NCI-H1930 (cell line): ENCODE measurements at places on chromosomes 2 and 18.

GRCh38 chr2:159185401-159186130 lies 100.9 kb downstream of the WDSUB1 start:
- DNase-seq = peak; percentile 5

GRCh38 chr2:169583518-169583917 lies 633 bp upstream of the PPIG start:
- no peak for DNase-seq

- DNase-seq = no peak
These were observed 51.8 kb downstream of the LDLRAD4 start for GRCh38 chr18:13270279-13270855.

- no peak for DNase-seq
These were observed 90.3 kb downstream of the SPATS2L start for GRCh38 chr2:200396781-200397242.

DNA sequence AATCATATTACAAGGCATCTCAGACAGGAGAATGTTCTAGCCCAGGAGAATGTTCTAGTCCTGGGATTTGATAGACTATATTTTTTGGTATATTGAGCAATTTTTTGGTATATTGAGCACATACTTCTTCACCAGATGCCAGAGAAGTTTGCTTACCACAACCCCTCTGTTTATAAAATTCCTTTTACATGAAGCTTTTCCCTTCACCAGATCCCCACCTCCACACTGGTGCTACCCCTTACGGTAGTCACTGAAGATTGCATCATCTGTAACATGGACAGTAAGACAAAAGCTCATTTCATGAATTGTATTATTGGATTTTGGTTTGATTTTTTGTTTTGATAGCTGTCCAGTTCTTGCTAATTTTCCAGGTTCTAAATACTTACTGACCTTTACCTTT lies 7.2 kb upstream of the HNMT start:
- no peak for DNase-seq

- no peak for DNase-seq
These were observed 50.8 kb downstream of the EPG5 start for GRCh38 chr18:45916302-45916701.

DNA sequence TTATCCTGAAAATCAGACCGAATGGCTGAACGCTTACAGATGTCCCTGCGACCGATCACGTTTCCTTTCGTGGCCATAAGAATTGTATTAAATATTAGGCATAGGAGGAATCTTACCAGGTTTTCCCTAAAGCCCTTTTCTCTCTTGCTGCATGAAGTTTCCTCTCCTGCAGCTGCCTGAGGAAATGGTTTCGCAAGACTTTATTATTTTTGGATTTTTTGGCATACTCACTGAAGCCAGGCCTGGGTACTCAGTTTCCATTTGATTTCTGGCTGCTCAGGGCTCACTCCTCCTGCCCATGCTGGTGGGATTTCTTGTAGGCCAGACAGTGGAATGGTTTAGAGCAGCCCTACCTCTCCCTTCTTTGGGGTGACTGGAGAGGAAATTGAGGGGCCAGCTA lies 114.0 kb downstream of the KLHL29 start:
- no peak for DNase-seq
